ENCODE measurements at places on chromosomes 3 and 15. TPM values are rescaled to one million over a fixed set of nuclear protein-coding genes. Genes with fewer than 3 reads are reported as not detected.

Gene PRR20G
- 0.14 TPM for total RNA-seq

Gene FOXB1
- total RNA-seq, result not detected

Gene ARHGEF3
- total RNA-seq, result 6.1 TPM

Gene COPS2
- total RNA-seq, result 60.4 TPM

Gene IMPG2
- total RNA-seq, result not detected

Gene TLR9
- not detected for total RNA-seq

Gene ZNF502
- 1.4 TPM for total RNA-seq

Gene CFAP100
- not detected for total RNA-seq

Gene TRPC1
- 8.1 TPM for total RNA-seq

Gene TMEM45A
- total RNA-seq, result 2.4 TPM

Gene ITGA11
- total RNA-seq, result 4.9 TPM

Gene HYKK
- total RNA-seq, result 6.7 TPM

Gene DAZL
- total RNA-seq, result not detected

Gene GRAMD1C
- not detected for total RNA-seq

Gene MAP1A
- total RNA-seq, result 0.96 TPM

Gene PLA2G4E
- total RNA-seq, result not detected

Gene SCG3
- not detected for total RNA-seq

Gene ZMAT3
- 6.3 TPM for total RNA-seq

Gene ADGRG7
- not detected for total RNA-seq

Gene IL20RB
- 0.76 TPM for total RNA-seq

Gene NRROS
- total RNA-seq, result not detected

Gene TGM5
- not detected for total RNA-seq

Gene CFAP161
- total RNA-seq, result not detected

Gene ZBTB20
- total RNA-seq, result 1.1 TPM

Gene C3orf22
- not detected for total RNA-seq

Gene SATB1
- 0.14 TPM for total RNA-seq

Gene PGBD4
- 1.2 TPM for total RNA-seq

Gene NR2E3
- total RNA-seq, result 0.15 TPM

Gene GOLGA8M
- total RNA-seq, result 0.10 TPM

Gene KBTBD13
- not detected for total RNA-seq

Gene SLC7A14
- not detected for total RNA-seq

Gene SAMD7
- total RNA-seq, result not detected

Gene NR1I2
- total RNA-seq, result not detected

Gene TMEM212
- not detected for total RNA-seq

Gene TRIM71
- total RNA-seq, result not detected

Gene CHCHD4
- 39.4 TPM for total RNA-seq

Gene SYNM
- total RNA-seq, result 40.0 TPM

Gene SLC26A6
- 12.8 TPM for total RNA-seq

Gene CTXND1
- 0.02 TPM for total RNA-seq

Gene RAB8B
- 15.4 TPM for total RNA-seq

Gene CCR3
- total RNA-seq, result not detected

Gene RAD51
- total RNA-seq, result 21.3 TPM

Gene EEF1AKMT4
- total RNA-seq, result 12.7 TPM

Gene TFG
- 154 TPM for total RNA-seq

Gene GFM1
- total RNA-seq, result 35.1 TPM

Gene SELENOT
- total RNA-seq, result 104 TPM

Gene INSYN1
- 2.4 TPM for total RNA-seq

Gene SCG5
- total RNA-seq, result 2.5 TPM

Gene SLITRK3
- not detected for total RNA-seq

Gene ANKRD28
- total RNA-seq, result 51.2 TPM

Gene PATL2
- total RNA-seq, result 0.07 TPM

Gene IRAK2
- total RNA-seq, result 32.0 TPM

Gene UBAP1L
- 0.48 TPM for total RNA-seq
